Activated CD4-positive, alpha-beta T cell treated with anti-CD3 and anti-CD28 coated beads, Interleukin-2, amount 50 U/mL, for 4 hours (primary cell): ENCODE measurements at places on chromosomes 6 and 20.

- DNase-seq, result no peak
These were observed 28.1 kb downstream of the SPDEF start for GRCh38 chr6:34527751-34528670.

GRCh38 chr6:144334150-144334708 is 49.1 kb downstream of the UTRN start:
- peak; percentile 67 for DNase-seq

DNA sequence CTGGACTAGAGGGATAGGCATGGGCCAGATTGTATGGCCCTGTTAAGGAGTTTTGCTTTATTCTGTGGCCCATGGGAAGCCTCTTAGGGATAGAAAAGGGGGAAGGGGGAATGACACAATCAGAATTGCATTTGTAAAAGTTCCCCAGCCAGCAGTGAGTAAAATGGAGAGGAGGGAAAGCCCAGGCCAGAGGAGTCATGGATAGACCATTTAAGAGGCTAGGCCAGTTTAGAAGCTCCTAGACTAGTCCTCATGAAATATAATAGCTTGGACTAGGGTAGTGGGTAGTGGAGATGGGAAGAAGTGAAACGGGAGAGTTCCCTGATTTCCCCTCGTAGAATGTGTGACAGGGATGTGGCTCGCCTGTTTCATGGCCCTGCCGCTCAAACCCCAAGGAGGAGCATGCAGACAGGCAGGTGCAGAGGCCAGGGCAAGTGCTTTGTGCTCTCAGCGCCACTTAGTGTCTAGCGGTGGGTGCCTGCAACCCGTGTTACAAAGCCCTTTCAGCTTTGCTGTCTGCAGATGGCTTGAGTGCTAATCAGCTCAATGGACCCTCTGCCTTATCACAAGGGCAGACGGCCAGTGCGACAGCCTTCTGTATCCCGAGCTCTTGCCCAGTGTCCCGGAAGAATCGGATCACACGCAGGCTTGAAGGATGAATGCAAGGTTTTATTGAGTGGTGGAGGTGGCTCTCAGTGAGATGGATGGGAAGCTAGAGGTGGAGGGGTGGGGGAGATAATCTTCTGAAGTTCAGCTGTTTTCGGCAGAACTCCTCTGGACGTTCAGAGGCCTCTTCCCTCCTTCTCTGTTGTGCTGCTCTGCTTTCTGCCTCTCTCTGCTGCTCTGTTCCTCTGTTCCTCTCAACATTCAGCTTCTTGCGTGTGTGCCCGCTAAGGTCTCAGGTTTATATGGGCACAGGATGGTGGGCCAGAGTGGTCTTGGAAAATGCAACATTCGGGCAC is 141.1 kb downstream of the CEP57L1 start:
- DNase-seq, result no peak

- no peak for DNase-seq
These were observed 1078.4 kb downstream of the KIF16B start for GRCh38 chr20:15494851-15495250.

DNA sequence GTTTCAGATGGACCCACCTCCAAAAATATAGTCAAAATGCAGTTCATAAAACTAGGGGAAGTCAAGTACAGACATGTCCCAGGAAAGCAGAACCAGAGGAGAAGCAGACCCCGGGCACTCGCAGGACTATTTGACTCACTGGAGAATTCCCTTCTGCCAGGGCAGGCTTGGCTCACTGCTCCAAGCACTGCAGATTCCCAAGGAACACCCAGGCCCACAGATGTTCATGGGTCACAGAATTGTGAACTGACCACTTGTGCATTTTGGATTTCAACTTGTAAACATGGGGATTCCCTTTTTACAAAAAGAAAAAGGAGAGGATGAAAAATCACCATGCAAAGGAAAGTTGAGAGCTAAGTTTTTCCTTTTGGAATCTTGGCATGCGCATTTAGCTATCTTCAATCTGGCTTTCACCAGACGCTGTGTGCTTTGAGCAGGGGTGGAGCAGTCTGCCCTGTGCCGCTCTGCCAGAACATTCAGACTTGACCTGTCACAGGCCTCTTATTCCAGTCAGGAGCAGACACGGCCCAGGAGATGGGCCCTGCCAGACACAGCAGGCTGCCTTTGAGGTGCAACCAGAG is 237.5 kb upstream of the TAB2 start:
- no peak for DNase-seq

GRCh38 chr20:46331611-46332361 is 23.5 kb upstream of the CDH22 start:
- DNase-seq, result no peak

- no peak for DNase-seq
These were observed 100.3 kb downstream of the GMPR start for GRCh38 chr6:16338577-16339264.

- no peak for DNase-seq
These were observed 59.2 kb upstream of the FOXO3 start for GRCh38 chr6:108501559-108501958.

- DNase-seq, result no peak
These were observed 56.1 kb downstream of the UNC5CL start for GRCh38 chr6:40982917-40983316.

DNA sequence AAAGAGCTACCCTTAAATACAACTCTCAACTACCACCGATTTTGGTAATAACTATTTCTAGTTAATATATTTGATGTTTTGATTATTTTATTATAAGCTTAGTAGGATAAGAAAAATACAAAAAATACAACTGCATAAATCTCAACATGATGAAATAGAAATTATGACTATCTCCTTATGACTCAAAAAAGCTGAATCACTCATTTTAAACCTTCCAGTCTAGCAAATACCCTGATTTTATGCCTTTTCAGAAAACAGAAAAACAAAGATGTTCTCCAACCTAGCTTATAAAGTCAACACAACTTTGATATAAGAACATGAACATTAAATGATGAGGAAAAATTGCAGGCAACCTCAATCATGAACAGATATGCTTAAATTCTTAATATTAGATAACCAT is 40.2 kb upstream of the DSE start:
- DNase-seq, result no peak

GRCh38 chr6:166752097-166752496 is 125.0 kb upstream of the RPS6KA2 start:
- no peak for DNase-seq

- no peak for DNase-seq
These were observed 32.1 kb downstream of the SNAI1 start for GRCh38 chr20:50014570-50015562.

DNA sequence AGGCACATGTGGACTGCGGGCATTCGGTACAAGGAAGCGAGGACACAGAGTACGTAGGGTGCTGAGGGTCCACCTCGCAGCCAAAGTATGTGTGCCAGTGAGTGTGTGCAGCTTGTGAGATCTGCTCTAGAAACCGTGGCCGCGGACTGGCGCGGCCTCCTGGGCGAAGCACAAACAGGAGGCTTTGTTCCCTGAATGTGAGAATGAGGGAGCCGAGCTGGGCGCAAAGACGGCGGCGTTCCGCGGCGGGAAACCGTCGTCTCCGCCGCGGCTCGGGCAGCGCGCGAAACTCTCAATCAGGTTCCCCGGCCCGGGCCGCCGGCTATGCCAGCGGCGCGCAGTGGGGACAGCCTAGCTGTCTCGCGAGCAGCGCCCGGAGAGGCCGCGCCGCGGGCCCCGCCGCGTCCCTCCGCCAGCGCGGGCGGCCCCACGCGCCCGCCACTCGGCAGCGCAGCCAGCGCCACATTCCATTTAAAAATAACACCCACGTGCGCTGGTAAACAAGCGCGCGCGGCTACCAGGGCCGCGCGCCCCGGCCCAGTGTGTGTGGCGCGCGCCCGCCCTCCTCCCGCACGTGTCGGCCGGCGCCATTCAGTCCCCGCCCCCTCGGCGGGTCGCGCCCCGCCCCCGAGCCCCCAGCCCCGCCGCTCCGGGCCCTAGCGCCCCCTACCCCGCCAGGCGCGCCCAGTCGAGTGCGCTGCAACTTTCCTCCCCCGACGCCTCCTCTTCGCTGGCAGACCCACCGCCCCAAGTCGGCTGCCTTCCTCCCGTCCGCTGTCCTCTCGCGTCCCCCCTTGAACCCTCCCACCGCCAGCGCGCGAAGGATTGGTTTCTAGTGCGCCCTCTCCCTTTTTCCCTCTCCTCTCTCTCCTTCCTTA is 3.0 kb upstream of the FOXO3 start:
- DNase-seq, result peak; percentile 69

DNA sequence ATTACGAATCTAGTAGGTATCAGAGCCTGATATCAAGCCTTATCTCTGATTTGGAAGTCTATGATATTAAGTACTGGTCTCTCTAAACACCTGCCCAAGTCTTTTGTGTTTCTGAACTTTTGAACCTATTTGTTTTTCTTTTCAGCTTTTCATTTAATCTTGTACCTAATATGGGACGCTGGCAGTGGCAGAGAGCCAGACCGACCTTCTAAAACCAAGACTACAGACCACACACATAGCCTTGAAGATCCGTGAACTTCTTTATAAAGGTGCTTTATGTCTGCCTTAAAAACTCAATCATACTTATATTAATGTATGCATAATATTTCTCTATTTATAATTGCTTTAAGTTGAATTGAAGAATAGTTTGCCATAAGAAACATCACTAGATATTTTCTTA is 12.6 kb upstream of the PTCHD4 start:
- no peak for DNase-seq

GRCh38 chr20:17497821-17498580 is 33.2 kb downstream of the BFSP1 start:
- no peak for DNase-seq

- DNase-seq, result no peak
These were observed 149.1 kb upstream of the AGPAT4 start for GRCh38 chr6:161422710-161423680.

GRCh38 chr6:18562726-18563125 is 175.6 kb downstream of the RNF144B start:
- no peak for DNase-seq

GRCh38 chr20:59071216-59071615 is 28.6 kb upstream of the PRELID3B start:
- no peak for DNase-seq

DNA sequence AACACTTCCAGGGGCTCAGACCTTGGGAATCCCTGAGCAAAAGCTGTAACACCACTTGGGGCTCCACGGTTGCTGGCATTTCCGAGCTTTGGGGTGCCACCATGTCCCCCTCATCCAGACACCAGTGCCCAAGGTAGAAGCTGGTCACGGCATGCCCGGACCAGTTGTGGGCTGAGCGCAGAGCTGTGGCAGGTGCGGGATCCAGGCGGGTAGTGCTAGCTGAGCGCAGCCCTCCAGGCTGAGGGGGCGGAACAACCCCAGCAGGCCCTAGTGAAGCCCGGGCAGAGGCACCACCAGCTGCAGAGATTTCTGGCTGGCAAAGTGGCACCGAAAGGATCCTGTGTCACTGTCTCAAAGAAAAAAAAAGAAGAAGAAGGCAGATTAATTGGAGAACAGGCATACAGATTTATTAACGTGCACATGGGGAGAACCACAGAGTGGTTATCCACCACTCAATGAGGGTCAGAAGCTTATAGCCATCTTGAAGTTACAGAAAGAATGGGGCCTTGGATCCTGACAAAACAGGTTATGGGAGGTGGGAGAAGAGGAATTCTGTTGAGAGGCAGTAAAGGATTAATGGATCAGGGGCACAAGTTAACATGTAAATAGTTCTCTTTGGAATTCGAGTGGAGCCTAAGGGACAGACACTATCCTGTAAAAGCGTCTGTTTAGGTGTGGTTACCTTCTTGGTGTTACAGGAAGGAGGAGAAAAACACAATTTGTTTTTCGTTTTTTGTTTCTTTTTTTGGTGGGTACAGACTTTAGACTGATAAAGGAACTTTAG is 107.5 kb downstream of the CD24 start:
- DNase-seq, result no peak

GRCh38 chr6:129507059-129507807 is 202.7 kb downstream of the ARHGAP18 start:
- no peak for DNase-seq

- no peak for DNase-seq
These were observed 98.1 kb downstream of the SYNDIG1 start for GRCh38 chr20:24567508-24567907.

DNA sequence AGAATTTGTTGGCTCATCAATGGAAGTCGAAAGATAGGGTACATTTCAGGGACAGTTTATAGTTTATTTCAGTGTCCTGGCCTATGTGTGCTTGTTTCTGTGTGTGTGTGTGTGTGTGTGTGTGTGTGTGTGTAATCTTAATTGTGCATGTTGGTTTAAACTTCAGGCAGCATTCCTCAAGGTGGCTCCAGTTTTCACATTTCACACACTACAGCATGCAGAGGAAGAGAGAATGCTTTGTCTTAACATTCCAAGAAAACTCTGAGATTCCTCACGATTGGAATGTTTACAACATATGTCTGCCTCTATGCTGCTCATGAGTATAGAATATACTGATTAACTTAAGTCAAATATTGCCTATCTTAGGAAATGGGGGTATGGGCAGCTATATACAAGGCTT is 332.6 kb upstream of the EPHA7 start:
- no peak for DNase-seq

DNA sequence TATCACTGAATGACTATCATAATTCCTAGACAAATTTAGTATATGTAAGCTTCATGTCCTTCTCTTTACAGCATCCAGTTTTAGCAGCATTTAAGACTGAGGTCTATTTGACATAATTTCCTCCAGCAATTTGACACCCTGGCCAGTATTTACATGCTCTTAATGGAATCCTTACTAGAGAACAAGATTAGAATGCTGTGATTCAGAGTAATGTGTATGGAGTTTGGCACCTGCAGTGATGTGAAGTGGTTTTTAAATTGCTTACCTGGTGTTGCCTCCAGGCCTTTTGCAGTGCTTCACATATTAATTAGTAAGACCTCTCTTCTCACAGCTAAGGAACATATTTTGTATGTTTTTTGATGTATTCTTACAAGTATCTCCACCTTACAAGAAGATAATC is 9.8 kb downstream of the NKX2-4 start:
- DNase-seq, result no peak

DNA sequence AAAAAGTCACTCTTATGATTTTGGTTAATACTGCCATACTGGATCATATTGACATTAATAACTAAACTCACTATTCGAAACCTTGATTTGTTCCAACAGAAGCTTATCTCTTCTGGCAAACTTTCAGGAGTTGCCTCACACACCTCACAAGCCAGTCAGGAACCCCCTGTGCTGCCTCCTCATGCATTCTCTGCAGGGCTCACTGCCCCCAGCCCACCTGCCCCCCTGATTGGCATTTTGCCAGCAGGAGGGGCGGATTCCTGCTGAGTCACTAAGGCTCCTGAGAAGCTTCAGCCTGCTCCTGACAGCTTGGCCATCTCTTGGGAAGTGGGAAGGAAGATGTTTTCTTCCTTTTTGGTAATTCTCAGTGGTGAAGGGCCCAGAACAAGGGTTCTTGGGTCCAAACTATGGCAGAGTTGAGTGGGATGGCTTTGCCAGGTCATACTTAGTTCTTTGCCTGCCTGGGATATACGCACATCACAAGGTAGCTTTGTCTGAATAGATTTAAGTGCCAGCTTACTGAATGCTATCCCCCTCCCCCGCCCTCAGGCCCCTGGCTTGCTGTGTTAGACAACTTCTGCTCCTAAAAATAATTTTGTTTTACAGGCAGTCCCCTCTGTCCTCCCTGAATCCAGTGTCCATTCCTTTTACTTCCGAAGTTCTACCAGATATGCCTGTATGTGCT is 31.4 kb downstream of the SLC35F1 start:
- DNase-seq, result no peak

- DNase-seq, result no peak
These were observed 92.5 kb downstream of the SLC24A3 start for GRCh38 chr20:19304886-19305415.
